ENCODE measurements at places on chromosomes 1 and 21.

- no peak for DNase-seq
Measured at GRCh38 chr1:4756851-4757580, 102.6 kb downstream of the AJAP1 start.

- DNase-seq = peak; percentile 57
Measured at GRCh38 chr1:100354971-100355394, 2.7 kb downstream of the CDC14A start.

- DNase-seq = no peak
Measured at GRCh38 chr1:213622365-213623063, 365.3 kb upstream of the PROX1 start.

- DNase-seq = no peak
Measured at GRCh38 chr21:39705849-39706248, 39.1 kb upstream of the IGSF5 start.

DNA sequence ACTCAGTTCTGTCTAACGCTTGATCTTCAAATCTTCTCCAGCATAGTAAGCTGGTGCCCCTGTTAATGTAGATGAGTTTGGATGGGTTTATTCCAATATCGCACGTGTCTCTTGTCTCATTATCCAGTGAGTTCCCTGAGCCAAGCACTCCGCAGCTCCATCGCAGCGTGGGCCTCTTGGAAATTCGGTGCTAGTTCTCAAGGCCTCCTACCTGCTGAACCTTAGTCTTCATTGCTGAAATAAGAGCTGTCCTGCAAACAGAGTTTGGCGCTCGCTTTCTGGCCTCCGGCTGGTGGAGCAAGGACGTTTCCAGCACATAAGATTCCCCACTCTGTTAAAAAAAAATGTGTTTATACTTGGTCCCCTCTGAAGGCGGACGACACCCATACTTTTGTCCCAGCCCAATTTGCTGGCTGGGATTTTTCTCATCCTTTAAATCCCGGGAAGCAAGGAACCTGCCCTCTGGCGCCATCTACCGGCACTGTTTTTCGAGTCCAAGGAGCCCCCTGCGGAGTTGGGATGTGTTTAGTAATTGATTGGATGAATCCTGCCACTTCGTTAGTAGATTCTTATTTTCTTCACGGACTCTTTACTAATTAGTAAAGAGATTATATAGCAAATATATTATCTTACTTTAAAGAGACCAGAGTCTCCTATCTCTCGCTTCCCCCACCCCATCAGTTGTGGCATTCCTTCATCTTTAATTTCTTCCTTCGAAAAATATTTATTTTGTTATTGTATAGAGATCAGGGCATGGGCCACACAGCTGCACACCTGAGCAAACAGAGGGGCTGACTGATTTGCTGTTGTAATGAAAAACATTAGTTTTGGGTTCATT, 14.7 kb downstream of the JUN start:
- peak; percentile 31 for DNase-seq

- DNase-seq = no peak
Measured at GRCh38 chr1:57887964-57888491, 464.2 kb upstream of the DAB1 start.

DNA sequence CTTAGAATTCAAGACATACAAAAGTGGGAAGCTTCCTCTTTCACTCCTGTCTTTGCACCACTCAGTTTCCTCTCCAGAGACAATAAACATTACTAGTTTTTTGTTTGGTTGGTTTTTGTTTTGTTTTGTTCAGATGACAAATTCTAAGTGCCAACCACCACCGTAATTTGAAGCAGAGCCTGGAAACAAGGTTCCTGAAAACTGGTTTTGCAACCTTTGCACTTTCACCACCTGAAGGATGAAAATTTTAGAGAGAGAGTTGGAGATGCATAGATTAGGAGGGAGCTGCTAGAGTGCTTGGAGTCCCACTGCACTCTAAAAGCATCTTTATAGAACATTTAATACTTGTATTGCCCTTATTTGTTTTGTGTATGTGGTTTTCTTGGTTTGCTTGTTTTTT, 20.2 kb upstream of the MGST3 start:
- DNase-seq = no peak

DNA sequence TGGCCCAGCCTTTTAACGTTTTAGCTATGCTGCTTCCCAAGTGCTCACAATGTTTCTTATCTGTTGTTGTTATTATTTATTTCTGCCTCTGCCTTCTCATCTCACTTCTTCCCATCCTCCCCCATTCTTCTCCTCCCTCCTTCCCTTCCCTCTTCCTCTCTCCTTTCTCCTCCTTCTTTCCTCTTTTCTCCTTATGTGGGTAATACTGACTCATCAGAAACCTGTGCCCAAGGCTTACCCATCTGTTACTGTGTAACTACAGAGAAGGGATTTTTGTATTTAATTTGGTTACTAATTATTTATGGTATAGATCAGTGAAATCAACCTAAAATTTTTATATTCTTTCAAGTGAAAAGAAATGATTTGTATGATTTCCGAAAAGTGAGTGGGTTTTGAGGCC, 120.3 kb downstream of the KCNK2 start:
- DNase-seq = no peak

DNA sequence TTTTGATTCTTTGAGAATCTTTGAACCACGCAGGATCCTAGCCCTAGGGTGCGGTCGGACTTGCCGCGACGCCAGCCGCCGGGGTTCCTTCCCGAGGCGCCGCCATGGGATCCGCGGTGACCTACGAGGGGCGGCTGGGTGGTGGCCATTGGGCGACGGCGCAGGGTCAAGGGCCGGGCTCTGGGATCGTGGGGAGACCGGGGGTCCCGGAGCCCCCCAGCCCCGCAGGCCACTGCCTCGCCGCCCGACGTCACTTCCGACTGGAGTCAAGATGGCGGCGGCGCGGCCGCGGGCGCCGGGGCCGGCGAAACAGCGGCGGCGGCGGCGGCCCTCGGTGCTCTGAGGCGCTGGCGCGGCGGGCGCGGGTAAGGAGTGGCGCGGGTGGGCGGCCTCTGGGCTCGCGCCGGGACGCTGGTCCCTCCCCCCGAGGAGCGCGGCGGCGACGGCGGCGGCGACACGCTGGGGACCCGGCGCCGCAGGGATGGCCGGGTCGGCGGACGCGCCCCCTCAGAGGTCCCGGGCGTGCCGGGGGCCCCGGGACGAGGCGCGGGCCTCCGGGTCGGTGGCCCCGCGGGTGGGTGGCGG, at the start of gene PRDM2:
Gene PRDM2, plus strand, starts transcription at position 253 of the 585 bp plus-strand sequence. CDS start 15,418 bp downstream, outside the sequence.
- peak; percentile 50 for DNase-seq

DNA sequence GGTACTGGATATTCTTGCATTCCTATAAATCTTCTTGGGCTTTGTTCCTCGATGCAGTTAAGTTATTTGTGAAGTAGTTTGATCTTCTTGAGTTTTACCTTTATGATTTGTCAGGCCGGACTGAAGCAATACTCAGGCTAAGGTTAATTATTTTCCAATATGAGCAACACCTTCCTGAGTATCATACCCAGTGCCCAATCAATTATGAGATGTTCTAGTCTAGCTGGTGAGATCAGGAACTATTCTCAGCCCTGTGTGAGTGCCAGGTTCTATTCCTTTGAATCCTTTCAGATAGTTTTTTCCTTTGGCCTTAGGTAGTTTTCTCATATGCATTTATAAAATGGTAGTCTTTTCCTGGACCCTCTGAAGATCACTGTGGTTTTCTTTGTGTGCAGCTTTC, 92.5 kb downstream of the SCMH1 start:
- no peak for DNase-seq

DNA sequence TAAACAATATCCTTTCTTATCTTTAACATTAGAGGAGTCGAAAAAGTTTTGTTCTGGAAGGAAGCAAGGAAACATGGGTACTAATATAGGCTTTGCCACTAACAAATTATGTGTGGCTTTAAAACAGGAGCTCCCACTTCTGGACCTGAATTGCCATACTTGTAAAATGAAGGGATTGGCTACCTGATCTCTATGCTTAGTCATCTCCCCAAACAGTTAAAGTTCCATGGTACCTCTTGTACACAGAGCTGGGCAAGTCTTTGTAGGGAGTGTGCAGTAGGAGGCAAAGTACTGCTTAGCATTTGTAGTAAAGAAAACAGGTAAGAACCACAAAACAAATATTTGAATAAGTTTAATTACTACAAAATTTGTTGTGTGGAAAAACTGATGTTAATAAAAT, 81.3 kb downstream of the MAST2 start:
- DNase-seq = no peak

DNA sequence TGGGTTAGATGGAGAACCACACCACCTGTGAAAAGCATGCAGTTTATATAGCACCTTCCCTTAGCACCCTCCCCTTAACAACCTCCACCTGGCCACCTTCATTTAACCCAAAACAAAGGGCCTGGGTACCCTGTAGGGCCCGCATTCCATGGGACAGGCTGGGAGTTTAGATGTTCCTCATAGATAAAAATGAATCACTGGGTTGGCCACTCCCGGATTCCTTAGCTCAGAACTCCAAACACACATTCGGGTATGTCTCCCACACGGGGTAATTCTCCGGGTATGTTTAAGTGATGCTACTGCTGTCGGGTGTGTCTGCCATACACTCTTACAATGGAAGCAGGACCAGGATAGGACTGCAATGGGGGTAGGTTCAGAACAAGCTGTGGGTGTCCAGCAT, 43.9 kb upstream of the FOXO6 start:
- DNase-seq = no peak

GRCh38 chr1:66968574-66968973, 43.8 kb downstream of the MIER1 start:
- DNase-seq = no peak

DNA sequence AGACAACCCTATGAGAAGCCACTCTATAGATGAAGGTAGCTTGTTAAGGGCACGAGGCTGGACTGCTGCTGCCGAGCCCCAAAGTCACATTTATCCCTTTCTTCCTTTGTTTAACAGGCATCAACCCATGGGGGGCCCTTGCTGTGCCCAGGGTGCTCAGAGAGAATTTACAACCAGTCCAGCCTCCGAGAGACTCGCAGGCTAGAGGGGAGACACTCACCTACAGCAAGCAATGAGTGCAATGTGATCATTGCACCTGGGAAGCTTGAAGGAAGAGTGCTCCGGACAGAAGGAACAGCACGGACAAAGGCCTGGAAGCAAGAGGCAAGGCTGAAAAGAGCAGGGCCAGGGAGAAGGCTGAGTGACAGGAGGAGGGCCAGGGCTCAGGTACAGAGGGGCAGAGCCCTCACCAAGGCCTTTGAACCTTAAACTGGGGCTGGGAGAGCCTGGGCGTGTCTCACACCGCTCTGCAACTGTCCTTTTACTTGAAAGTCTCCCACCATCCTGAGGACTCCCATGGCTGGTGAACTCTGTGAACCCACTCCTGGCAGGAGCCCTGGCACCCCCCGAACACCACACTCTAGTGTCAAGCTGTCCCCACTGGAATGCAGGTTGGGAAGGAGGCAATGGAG, 27.3 kb downstream of the DMRTB1 start:
- no peak for DNase-seq

DNA sequence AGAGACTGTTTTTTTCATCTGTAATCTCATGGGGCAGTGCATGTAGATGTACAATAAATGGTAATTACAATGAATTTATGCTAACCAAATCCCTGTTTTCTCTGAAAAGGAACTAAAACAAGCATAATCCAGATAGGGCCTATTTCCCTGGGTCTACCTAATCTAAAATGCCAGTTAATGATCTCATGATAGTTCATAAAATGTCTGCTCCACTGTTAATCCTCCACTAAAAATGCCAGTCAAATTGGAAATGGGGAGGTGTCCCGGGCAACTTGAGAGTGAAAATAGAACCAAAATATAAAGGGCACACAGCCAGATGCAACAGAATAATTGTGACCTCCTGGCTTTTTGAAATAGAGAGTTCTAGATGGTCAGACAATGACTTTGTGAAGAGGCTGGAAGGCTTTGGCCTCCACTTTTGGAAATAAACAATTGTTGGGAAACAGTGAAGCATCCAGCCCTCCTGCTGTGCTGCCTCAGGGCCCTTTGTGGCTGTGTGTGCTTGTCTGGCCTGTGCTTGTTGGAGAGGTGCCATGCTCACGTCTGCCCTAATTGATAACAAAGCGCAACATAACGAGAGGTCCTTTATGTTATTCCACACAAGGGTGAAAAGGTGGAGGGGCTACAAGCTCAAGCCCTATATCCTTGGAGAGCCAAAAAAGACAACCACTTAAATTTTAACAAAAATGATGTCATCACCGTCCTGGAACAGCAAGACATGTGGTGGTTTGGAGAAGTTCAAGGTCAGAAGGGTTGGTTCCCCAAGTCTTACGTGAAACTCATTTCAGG, 97.7 kb downstream of the ATP5PO start:
- no peak for DNase-seq

GRCh38 chr1:46174448-46175231, at the start of gene TSPAN1:
TSS of gene TSPAN1 (plus strand) at chr1:46175087. CDS start at chr1:46181108, 6,021 bp downstream.
- DNase-seq = no peak

DNA sequence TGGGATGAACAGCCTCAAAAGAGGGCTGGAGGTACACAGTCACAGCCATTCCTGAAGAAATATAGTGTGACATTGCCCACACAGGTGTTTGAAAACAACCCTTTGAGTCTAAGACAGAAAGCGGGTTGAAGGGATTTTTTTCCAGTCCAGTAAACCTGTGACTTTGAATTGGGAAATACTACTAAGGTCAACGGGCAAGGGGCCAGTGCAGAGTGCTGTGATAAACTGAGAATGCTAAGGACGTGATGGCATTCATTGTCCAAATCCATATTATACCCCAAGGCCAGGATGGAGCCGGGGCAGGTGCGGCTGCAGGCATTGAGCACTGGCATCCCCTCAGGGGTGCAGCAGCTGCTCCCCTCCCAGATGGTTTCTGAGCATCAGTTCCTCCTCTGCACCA, 36.6 kb downstream of the KIAA0040 start:
- no peak for DNase-seq

DNA sequence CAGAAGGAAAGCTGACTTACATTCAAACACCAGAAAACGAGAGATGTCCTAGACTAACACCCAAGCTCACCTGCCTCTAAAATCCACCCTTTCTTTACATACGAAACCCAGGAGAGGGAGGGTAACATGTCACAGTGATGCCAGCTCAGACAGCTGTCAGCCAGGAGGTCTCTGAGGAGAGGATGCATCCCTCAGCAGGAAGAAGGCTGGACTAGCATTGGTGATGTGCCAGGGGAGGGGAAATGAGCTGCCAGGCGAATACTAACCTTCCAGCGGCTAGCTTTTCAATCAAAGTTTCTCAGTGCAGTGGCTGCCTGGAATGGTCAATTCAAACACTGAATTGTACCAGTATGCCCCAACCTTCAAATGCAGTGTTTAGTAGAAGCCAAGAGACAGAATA, 3.6 kb upstream of the UBE2G2 start:
- no peak for DNase-seq

DNA sequence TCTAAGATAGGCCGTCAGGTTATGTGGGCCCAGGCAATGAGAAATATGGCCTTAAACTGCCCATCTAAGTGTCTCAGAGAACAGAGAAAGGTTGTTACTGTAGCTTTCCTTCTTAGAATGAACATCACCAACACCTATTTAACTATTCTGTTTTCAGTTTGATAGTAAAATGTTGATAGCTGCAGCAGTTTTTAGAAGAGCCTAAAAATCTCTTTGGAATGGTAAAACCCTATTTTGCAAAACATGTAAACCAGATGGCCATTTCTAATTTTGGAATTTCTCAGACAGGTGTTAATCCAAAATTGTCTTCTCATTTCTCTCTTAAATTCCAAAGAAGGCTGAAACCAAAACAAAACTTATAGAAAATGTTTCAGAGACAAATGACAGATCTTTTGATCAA, 57.5 kb downstream of the DIPK1A start:
- DNase-seq = no peak

GRCh38 chr21:41374177-41374712, 12.4 kb downstream of the MX2 start:
- DNase-seq = no peak
